ENCODE measurements at places on chromosomes 11 and 22. TPM values are rescaled to one million over a fixed set of nuclear protein-coding genes. Genes with fewer than 3 reads are reported as not detected.

The MUC6 gene
- total RNA-seq, result 0.01 TPM

The ZNF215 gene
- total RNA-seq, result 0.82 TPM

The TEX12 gene
- not detected for total RNA-seq

The CNTN5 gene
- not detected for total RNA-seq

The SMIM35 gene
- total RNA-seq, result not detected

The APBB1 gene
- total RNA-seq, result 18.0 TPM

The UPK3A gene
- total RNA-seq, result not detected

The TSSK2 gene
- total RNA-seq, result not detected

The SULT4A1 gene
- total RNA-seq, result not detected

The OR52I1 gene
- not detected for total RNA-seq

The NLRP6 gene
- total RNA-seq, result not detected

The EMID1 gene
- 0.29 TPM for total RNA-seq

The VPREB3 gene
- 1.3 TPM for total RNA-seq

The ACTN3 gene
- not detected for total RNA-seq

The NAALADL1 gene
- total RNA-seq, result not detected

The TMPRSS4 gene
- total RNA-seq, result not detected

The POGLUT3 gene
- 11.2 TPM for total RNA-seq

The EMSY gene
- total RNA-seq, result 13.7 TPM

The OR5P2 gene
- total RNA-seq, result not detected

The LARGE2 gene
- total RNA-seq, result 1.6 TPM

The SLCO2B1 gene
- total RNA-seq, result 2.9 TPM

The MYH9 gene
- total RNA-seq, result 168 TPM

The SCO2 gene
- 5.0 TPM for total RNA-seq
